ENCODE measurements at places on chromosomes 16 and 17. TPM values are rescaled to one million over a fixed set of nuclear protein-coding genes. Genes with fewer than 3 reads are reported as not detected.

SMIM36 gene
- total RNA-seq: not detected

TRIM72 gene
- total RNA-seq: not detected

SBK1 gene
- 23.4 TPM for total RNA-seq

PLLP gene
- total RNA-seq: 4.3 TPM

TMEM132E gene
- 0.09 TPM for total RNA-seq

ACSM2B gene
- 0.18 TPM for total RNA-seq

SSTR5 gene
- total RNA-seq: not detected

SPNS3 gene
- total RNA-seq: 5.4 TPM

ZNF319 gene
- total RNA-seq: 23.1 TPM

QPRT gene
- 2.2 TPM for total RNA-seq

COX10 gene
- 14.8 TPM for total RNA-seq

TEKT1 gene
- total RNA-seq: not detected

SLC5A11 gene
- total RNA-seq: 4.2 TPM

PGP gene
- total RNA-seq: 23.1 TPM

LPO gene
- not detected for total RNA-seq

ZPBP2 gene
- not detected for total RNA-seq

TPSD1 gene
- 0.40 TPM for total RNA-seq

NPIPB12 gene
- 71.0 TPM for total RNA-seq

CDRT15L2 gene
- total RNA-seq: not detected

CTRB1 gene
- 6.1 TPM for total RNA-seq

TNFRSF13B gene
- total RNA-seq: 0.60 TPM

KRTAP1-5 gene
- total RNA-seq: not detected

KRT20 gene
- not detected for total RNA-seq

ST6GALNAC2 gene
- 2.1 TPM for total RNA-seq

CCL14 gene
- not detected for total RNA-seq

HSD11B2 gene
- not detected for total RNA-seq

HBA1 gene
- total RNA-seq: 6.0 TPM

KRTAP2-3 gene
- total RNA-seq: not detected

NOXO1 gene
- total RNA-seq: 1.8 TPM

HS3ST3B1 gene
- 13.9 TPM for total RNA-seq

All from T-cell (primary cell).